ENCODE measurements at places on chromosomes 13 and 19.

- DNase-seq, result no peak
These were observed 90.5 kb downstream of the STK24 start for GRCh38 chr13:98486412-98486811.

- no peak for DNase-seq
These were observed 12.9 kb upstream of the PRR19 start for GRCh38 chr19:42288881-42289555.

DNA sequence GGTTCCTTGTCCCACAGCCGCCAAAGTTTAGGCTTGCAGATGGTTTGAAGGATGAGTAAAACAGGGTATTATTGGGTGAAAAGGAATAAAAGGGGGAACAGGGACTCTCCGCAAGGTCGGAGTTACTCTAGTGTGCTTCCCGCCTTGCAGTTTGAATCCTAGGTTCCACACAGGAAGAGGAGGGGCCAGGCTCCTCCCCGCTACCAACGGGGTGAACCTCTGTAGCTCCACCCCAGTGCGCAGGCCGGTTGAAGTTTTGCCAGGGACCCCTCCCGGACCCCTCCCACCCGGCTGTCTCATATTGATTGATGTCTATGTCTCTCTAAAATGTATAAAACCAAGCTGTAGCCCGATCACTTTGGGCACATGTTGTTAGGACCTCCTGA is 11.6 kb upstream of the GTF2F2 start:
- DNase-seq, result no peak

DNA sequence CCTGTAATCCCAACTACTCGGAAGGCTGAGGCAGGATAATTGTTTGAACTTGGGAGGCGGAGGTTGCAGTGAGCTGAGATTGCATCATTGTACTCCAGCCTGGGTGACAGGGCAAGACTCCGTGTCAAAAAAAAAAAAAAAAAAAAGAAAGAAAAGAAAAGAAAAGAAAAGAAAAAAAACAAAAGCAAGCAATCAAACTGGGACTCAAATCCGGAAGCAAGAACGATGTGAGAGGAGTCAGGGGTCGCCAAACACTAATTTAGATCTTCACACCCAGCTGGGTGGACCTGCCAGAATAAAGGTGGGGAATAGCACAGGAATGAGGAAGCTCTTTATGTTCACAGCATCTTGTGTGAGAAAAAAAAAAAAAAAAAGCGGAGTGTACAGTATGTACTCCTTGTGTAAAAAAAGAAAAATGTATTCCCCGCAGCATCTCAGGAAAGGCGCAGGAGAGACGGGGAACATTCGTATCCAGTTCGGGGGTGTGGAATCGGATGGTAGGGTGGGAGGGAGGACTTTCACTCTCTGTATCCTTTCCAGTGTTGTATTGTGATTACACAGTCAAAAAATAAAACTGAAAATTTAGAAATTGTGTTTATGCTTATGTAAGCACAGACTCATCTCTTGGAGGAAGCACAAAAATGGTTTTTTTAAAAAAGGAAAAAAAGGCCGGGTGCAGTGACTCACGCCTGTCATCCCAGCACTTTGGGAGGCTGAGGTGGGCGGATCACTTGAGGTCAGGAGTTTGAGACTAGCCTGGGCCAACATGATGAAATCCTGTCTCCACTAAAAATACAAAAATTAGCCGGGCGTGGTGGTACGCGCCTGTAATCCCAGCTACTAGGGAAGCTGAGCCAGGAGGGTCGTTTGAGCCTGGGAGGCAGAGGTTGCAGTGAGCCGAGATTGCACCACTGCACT is 7.6 kb downstream of the DNAJB1 start:
- no peak for DNase-seq

DNA sequence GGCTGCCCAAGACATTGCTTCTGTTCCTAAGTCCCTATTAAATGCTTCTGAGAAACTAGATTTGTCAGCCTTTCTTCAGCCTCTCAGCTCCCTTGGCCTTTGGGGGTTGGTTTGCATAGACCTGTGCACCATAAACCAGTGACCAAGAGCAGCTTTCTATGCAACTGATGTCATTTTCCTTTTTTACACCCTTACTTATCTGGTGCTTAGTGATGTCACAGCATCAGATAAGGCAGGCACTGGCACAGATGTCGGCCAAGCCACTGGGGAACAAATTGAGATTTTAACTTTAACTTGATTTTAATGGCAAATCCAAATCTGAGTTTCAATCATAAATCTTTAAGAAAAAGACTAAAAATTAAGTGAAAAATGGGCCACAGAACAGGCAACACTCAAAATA is 59.8 kb downstream of the RUBCNL start:
- no peak for DNase-seq

DNA sequence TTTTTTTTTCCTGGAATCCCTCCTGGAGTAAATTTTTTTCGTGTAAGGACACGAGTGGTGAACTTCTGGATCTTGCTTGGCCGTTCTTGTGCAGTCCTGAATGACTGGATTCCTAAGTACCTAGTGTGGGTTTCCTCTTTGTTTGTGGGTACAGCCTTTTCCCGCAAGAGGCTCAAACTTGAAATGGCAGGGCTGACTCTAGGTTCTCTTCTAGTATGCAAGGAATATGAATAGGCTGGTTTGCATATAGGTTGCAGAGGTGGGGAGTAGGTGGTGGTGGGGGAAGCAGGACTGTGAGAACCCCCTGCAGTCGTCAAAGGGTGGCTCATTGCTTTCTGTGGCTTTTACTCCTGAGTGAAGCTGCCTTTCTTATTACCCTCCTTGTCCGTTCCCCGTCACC is 13.6 kb downstream of the UBAC2 start:
- DNase-seq, result peak; percentile 42

DNA sequence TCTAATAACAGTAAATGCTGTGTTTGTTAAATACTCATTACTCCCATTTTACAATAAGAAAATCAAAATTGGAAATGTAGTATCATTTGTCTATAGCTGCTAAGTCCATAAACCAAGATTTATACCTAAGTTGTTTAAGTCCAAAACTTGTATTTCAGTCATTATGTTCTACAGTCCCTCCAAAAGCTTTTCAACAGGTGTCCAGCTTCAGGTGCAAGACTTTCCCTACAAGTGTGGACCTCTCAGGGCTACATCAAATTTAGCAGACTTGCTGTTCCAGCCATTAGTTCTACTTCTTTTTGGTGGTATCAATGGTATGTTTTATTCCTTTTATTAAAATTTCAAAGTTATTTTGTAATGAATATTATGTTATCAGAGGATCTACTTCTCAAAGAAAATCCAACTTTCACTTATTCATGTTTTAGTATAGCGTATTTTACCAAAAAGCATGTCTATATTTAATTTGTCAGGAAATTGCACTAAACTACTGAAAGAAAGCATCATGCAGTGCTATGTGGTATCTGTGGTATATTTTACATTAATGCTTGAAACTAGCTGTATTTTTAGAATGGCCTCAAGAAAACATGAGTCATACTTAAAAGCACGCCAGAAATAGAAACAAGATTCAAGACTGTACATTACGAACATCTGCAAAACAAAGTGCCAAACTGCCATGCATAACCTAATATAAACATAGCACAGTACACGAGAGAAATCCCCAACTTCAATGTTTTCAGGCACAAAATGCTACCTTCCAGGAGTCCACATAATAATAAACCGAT is 44.5 kb downstream of the VWA8 start:
- DNase-seq, result peak; percentile 14

DNA sequence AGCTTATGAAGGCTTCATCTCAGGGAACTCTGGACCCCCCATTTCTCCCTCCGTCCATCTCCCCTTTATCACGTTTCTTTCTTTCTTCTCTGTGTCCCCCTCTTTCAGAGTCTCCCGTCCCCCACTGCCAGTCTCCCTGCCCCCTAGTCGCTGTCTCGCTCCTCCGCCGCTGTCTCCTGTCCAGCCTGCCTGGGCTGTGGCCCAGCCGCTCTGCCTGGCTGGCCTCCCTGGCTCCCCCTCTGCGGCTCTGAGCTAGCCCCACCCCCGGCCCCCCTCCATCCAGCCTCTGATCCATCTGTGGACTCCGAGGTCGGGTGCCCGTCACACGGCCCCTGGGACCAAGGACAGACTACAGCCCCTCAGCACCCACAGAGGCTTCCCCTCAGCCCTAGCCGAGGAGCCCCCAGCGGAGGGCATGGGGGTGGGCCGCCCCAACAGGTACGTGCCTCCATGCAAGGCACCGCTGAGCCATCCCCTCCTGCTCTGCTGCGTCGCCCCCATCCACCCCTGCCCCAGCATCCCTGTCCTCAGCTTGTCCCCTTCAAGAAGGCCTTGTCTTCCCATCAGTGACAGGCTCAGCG is 1.1 kb upstream of the KCNJ14 start:
- no peak for DNase-seq

DNA sequence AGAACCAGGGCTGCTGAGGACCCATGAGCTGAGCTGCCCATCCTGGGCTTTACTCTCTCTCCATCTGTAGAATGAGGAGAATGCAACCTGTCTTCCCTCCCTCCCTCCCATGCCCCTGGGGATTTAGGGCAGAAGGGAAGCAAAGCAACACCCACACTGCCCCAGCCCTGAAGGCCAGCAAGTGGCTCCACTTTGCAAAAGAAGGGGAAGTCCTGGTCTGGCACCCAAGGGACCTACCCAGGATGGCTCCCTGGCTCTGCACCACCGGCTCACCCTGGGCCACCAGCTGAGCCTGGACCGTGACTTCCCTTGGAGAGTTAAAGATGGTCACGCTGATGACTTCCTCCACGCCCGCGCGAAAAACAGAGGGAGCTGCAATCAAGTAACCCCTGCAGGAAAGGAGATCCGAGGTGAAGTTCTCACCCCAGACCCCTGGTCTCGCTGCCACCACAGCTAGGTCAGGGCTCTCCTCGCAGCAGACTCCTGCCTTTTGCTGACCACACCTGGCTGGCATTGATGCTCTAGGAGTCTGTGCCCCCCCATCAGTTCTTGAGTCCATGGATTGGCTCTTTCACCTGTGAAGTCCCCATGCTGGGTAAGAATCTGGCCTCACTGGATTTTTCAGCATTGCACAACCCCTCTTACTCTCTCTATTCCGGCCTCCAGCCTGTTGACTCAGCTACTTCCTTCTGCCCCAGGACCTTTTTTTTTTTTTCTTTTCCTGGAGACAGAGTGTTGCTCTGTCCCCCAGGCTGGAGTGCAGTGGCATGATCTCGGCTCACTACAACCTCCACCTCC is 4.6 kb downstream of the CPAMD8 start:
- no peak for DNase-seq

DNA sequence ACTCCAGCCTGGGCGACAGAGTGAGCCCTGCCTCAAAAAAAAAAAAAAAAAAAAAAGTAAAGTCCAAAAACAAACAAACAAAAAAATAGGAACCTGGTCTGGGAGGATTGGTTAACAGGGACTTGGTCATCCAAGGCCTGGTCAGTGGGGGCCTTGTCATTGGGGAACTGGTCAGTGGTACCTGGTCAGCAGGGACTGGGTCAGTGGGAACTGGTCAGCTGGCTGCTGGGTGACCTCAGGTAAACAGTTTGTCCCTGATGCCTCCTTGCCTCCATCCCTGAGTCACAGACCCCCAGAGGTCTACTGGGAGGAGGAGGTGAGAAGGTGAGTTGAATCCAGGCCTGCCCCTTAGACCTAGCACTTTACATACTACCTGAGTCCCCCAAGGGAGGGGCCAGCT is 5.7 kb upstream of the ZNF14 start:
- DNase-seq, result no peak

DNA sequence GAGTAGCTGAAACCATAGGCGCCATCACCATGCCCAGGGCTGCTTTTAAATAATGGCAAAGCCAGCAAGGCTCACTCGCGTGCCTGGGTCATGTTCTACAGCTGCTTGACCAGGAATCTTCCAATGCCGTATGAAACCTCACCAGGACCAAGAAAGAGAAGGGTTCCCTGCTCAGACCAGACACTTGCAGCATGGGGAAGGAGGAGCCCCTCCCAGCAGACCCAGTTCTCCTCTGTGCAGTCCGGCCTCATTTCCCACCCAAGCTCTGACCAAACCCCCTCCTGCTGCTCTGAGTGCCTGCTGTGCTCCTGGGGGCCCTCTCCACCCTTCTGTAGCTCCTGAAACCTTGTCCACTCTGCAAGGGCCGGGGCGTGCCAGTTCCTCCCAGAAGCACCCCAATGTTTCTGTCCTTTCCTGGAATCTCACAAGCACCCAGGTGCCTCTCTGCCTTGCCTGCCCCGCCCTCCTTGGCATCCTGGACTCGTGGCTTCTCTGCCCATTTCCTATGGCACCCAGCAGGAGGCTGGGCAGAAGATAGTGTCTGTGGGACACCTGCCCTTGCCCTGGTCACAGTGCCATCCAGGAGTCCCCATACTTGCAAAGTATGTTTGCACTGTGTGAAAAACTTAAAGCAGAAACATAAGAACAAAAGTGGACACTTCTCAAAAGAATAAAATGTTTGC is 6.8 kb upstream of the SLC7A9 start:
- DNase-seq, result no peak

- no peak for DNase-seq
These were observed 3.7 kb downstream of the HRC start for GRCh38 chr19:49151267-49152118.

DNA sequence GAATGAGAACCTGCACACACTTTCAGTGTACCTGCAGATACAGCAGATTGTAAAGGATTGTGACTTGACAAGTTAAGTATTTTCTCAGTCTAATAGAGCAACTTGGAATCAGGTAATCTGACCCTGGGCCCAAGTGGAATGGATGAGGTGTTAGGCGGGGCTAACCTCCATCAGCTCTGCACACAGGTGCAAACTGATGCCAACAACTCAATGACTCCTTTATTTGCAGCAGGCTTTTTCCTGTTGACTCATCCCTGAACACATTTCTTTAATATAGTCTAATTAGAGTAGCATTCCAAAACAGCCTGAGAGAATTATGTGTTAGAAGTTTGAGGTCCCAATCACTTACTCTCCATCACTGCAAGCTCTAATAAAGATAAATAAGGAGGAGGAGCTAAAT is 48.8 kb downstream of the TPT1 start:
- DNase-seq, result no peak

GRCh38 chr19:11986754-11987153 is 21.9 kb downstream of the ZNF763 start:
- DNase-seq, result no peak

DNA sequence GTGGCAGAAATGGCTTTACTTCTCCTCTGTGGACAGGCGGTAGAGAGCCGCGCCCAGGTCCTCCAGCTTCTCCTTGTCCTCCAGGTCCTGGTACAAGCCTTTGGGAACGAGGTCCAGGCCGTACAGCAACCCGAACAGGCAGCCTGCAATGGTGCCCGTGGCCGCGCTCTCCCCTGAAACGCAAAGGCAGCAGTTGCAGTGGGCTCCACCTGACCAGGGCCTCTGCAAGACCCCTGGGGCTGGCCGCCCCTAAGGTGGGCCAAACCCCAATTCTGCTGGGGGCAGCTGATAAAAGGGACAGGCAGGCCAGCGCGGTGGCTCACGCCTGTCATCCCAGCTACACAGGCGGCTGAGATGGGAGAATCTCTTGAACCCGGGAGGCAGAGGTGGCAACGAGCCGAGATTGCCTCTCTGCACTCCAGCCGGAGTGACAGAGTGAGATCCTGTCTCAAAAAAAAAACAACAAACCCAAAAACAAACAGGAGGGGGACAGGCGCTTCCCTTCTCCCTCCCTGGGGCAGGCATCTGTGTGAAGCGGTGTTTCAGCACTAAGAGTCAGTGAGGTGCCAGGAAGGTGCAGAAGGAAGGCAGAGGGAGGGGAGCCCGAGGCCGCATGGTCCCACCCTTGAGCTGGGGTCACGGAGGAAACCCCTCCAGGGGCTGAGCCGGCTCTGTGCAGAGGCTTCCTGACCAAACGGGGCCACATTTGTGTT is 30.3 kb downstream of the ADPRHL1 start:
- no peak for DNase-seq

- no peak for DNase-seq
These were observed 773.4 kb upstream of the SLITRK1 start for GRCh38 chr13:84655677-84656076.
